Upper lobe of right lung (tissue), 1 donor: ENCODE measurements at places on chromosomes 5 and 9. TPM values are rescaled to one million over a fixed set of nuclear protein-coding genes. Genes with fewer than 3 reads are reported as not detected.

GRCh38 chr9:124222109-124222508, 35.6 kb upstream of the NEK6 start:
- no peaks in the 10 kb centered on the region for H3K27me3 ChIP-seq
- H3K27ac ChIP-seq = no peak overlapping the region
- no peak overlapping the region for H3K4me3 ChIP-seq
- DNase-seq = no peak

- no peaks in the 10 kb centered on the region for H3K4me1 ChIP-seq
- no peak for DNase-seq
- no peaks in the 10 kb centered on the region for H3K27me3 ChIP-seq
These were observed 48.8 kb downstream of the HSD17B3 start for GRCh38 chr9:96253059-96253696.

BTNL8 gene
- 4.5 TPM for total RNA-seq

- H3K4me1 ChIP-seq = peaks cover 14% of the 10 kb centered on the region
- peak; percentile 10 for DNase-seq
- H3K27me3 ChIP-seq = no peaks in the 10 kb centered on the region
- no peak overlapping the region for H3K27ac ChIP-seq
- H3K36me3 ChIP-seq = no peaks in the 10 kb centered on the region
- no peak overlapping the region for H3K4me3 ChIP-seq
These were observed 107.3 kb upstream of the IER5L start for GRCh38 chr9:129285382-129285781.

GRCh38 chr5:132684922-132685720, 11.3 kb downstream of the IL4 start:
- H3K27me3 ChIP-seq = no peaks in the 10 kb centered on the region
- H3K27ac ChIP-seq = no peak overlapping the region
- no peaks in the 10 kb centered on the region for H3K36me3 ChIP-seq
- H3K4me3 ChIP-seq = no peak overlapping the region
- no peaks in the 10 kb centered on the region for H3K4me1 ChIP-seq
- no peak for DNase-seq
